ENCODE measurements at places on chromosomes 7 and 10.

- DNase-seq = no peak
These were observed 45.0 kb downstream of the AFAP1L2 start for GRCh38 chr10:114359041-114359952.

- no peak for DNase-seq
These were observed 22.0 kb downstream of the FAM171A1 start for GRCh38 chr10:15349112-15349511.

GRCh38 chr7:132456418-132456817 is 119.9 kb downstream of the PLXNA4 start:
- no peak for DNase-seq

- no peak for DNase-seq
These were observed 558.8 kb upstream of the GALNT17 start for GRCh38 chr7:70573071-70573661.

- no peak for DNase-seq
These were observed 24.2 kb downstream of the AFAP1L2 start for GRCh38 chr10:114380060-114380459.

DNA sequence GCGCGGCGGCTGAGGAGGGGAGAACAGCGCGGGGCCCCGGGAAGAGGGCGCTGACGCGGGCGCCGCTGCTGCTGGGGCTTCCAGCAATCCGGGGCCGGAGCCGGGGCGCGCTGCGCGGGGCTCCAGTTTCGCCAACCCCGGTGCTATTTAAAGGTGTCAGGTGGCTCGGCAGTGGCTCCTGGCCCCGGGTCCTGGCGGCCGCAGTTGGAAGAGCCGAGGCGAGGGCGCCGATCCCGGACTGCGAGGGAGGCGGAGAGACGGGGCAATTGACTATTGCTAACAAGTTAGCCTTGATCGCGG is 347 bp downstream of the LBX1 start:
- DNase-seq = no peak

GRCh38 chr7:135320268-135320667 is 86.6 kb downstream of the STRA8 start:
- peak; percentile 62 for DNase-seq

DNA sequence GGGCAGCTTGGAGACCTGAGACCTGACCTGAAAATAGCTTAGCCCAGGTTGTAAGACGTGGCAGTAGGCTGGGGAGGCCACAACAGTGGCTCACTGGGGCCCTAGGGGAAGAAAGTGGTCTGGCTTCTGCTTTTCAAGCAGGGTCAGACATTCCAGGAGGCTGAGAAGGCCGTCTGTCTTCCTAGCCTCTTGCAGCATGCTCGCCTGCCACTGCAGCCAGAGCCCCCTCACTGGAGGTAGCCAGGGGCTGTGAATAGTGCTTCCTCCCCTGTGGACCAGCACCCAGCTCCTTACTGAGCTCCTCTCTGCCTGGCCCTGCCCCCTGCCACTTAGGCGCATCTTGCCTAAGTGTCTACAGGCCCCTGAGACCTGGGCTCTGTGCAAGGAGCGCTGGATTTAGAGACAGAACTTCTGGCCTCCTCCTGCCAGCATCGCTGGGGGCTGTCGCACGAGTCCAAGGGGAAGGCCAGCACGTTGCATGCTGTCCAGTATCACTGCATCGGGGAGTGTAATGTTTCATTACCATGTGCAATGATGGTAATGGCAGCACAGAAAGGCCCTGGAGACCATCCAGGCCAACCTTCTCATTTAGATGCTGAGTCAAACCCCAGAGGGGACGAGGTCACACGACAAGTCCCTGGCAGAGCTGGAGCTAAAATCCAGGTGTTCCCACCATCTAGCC is 12.7 kb downstream of the ZMIZ1 start:
- DNase-seq = peak; percentile 95

GRCh38 chr7:123348690-123349089 is 148.9 kb upstream of the SLC13A1 start:
- DNase-seq = no peak

DNA sequence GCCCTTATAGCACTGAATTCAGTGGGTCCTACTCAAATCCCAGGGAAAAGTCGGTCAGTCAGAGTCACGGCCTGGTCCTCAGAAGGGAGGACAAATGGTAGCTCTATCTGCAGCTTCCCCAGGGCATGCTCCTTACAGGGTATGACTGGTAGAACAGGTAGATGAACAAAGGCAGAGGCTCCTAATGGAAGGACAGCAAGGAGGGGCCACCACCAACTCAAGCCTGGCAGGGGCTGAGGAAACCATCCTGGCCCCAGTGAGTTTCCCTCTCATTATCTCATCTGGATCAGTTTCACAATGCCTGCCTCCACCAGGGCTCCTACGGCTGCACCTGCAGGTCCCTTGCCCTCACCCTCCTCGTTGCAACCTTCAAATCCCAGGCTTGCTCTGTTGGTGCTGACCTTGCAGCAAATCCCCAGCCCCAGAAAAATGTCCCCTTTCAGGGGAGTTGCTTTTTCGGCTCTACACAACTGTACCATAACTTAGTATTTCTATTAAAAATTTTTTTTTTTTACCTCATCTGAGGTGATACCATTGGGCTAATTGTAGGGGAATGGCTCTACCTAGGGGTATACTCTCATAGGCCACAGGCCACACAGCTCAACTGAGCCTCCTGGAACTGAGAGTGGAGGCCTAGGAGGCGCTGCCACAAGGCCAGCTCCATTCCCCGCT is 2.4 kb upstream of the MYO1G start:
- no peak for DNase-seq

DNA sequence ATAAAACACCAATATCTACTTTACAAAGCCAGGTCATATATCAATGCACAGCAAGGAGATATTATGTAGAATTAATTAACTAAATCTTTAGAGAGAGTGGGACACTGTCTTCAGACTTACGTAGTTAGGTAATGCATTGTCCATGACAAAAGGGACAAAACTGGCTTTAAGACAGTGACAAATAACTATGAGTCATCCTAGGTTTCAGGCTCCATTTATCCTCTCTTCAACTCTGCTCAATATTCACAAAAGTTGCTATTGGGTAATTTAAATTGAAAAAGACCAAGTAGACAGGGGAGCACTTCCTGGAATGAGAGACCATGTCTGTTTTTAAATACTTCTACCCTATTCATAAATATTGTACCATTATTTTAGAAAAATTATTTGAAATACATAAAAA is 464.5 kb downstream of the ARL4A start:
- no peak for DNase-seq

GRCh38 chr7:31362401-31362800 is 21.9 kb upstream of the NEUROD6 start:
- DNase-seq = no peak
